ENCODE measurements at places on chromosomes 12 and 14.

- DNase-seq: no peak
These were observed 559 bp upstream of the CKAP4 start for GRCh38 chr12:106248312-106248845.

DNA sequence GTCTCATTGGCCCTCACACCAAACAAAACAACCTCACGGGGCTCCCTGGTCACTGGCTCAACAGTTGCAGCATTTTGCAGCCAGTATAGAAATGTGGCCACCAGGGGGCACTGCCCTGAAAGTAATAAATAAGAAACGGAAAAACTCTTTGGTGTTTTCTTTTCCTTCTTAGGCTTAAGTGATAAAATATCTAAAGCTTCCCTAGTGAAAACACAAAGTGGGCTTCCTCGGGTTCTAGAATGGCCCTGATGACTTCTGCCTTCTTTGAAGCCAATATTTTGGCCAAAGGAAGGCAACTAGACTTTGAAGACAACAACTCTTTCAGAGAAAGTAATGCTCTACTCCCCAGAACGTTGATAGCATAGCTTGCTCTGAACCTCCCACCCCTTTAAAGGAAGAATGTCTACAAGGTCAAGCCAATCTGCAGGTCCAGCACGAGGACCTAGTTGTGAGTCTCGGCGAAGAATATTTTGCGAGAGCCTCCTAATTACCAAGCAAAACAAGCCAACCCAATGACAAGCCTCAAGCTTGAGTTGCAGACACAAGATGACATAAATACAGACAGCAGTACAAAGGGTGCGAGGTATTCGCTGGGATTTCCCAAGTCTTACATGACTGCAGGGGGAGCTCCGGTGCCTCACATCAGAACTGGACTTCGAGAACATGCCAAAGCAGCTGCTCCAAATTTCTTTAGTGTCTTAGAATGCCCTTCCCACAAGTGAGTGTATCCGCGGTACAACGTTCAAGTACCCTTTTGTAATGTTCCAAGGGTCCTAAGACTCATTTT, 2.6 kb downstream of the ITPK1 start:
- peak; percentile 79 for DNase-seq

- DNase-seq: no peak
These were observed 535.3 kb upstream of the TMEM132C start for GRCh38 chr12:127731657-127732056.

DNA sequence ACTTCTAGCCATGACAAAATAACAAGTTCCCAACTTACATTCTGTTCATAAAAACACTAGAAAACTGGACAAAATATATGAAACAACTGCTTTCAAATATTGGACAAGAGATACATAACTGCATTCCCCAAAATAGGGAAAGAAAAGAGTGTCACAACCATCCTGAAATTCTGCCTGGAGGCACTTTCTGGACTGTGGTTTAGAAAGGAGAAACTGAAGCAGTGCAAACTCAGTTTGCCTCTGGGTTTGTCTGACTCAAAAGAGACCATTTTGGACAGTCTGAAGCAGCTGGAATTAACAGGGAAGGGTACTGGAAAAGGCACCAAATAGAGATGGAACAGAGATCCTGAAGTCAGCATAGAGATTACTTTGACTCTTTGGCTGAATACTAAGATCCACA, 11.3 kb upstream of the SYT1 start:
- no peak for DNase-seq

GRCh38 chr14:33631021-33631420, 319.9 kb downstream of the EGLN3 start:
- no peak for DNase-seq

All from CD4-positive, alpha-beta T cell treated with Interleukin-2 at 100 ng/mL for 4 hours (primary cell).